Neural cell (in vitro differentiated cells): ENCODE measurements at places on chromosomes 12 and 14. TPM values are rescaled to one million over a fixed set of nuclear protein-coding genes. Genes with fewer than 3 reads are reported as not detected.

CABP1 gene
- polyA plus RNA-seq = 0.44 and 0.71 TPM in 2 replicates

MGP gene
- polyA plus RNA-seq = 0.90 TPM in 1 of 2 replicates, not detected in the other

POLE2 gene
- polyA plus RNA-seq = 2.8 and 7.9 TPM in 2 replicates

C1R gene
- 1.7 and 1.9 TPM in 2 replicates for polyA plus RNA-seq

GNPNAT1 gene
- 9.1 and 10.1 TPM in 2 replicates for polyA plus RNA-seq

ALX1 gene
- 0.43 TPM in 1 of 2 replicates, not detected in the other for polyA plus RNA-seq

ACSM4 gene
- polyA plus RNA-seq = not detected in 2 replicates

PLEKHG7 gene
- polyA plus RNA-seq = not detected in 2 replicates

ZNF891 gene
- polyA plus RNA-seq = 9.4 and 10.4 TPM in 2 replicates

TMTC1 gene
- polyA plus RNA-seq = 7.4 and 10.0 TPM in 2 replicates

PTHLH gene
- 0.22 and 1.4 TPM in 2 replicates for polyA plus RNA-seq

OR4K15 gene
- not detected in 2 replicates for polyA plus RNA-seq

TSPAN8 gene
- not detected in 2 replicates for polyA plus RNA-seq

GYS2 gene
- polyA plus RNA-seq = 0.14 TPM in 1 of 2 replicates, not detected in the other

RIMBP2 gene
- polyA plus RNA-seq = 14.6 and 18.9 TPM in 2 replicates

DDX54 gene
- 52.2 and 63.3 TPM in 2 replicates for polyA plus RNA-seq

EIF2B1 gene
- polyA plus RNA-seq = 59.9 and 71.1 TPM in 2 replicates

SLC25A47 gene
- polyA plus RNA-seq = 0.44 TPM in 1 of 2 replicates, not detected in the other

GTF2A1 gene
- polyA plus RNA-seq = 29.2 and 37.3 TPM in 2 replicates

KRT71 gene
- not detected in 2 replicates for polyA plus RNA-seq

CCDC177 gene
- 3.2 and 4.3 TPM in 2 replicates for polyA plus RNA-seq

PIWIL1 gene
- not detected in 2 replicates for polyA plus RNA-seq

TMEM119 gene
- polyA plus RNA-seq = not detected in 2 replicates

ALDH6A1 gene
- polyA plus RNA-seq = 11.1 and 16.8 TPM in 2 replicates
